ENCODE measurements at places on chromosomes 6 and 20.

GRCh38 chr6:127959869-127960268 lies 59.0 kb upstream of the THEMIS start:
- DNase-seq = no peak

DNA sequence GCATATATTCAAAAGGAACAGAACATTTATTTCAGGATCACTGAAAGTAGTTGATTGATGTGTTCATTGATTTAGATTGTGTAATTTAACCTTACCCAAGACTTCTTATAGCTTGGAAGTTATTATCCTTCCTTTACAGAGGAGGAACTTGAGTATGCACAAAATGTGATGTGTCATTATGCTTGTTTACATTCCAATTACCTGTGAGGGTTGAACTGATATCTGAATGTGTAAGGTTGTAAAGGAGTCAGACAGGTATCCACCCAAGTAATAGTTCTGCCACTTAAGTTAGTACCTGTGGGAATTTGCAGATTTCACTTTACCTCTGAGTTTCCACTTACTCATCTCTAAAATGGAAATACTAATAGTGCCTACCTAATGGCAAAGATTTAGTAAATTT lies 668.2 kb downstream of the DOK5 start:
- DNase-seq = no peak

- DNase-seq = no peak
Measured at GRCh38 chr6:158011980-158012566, 30.4 kb downstream of the SYNJ2 start.

GRCh38 chr6:19309661-19310060 lies 527.5 kb upstream of the ID4 start:
- DNase-seq = no peak

DNA sequence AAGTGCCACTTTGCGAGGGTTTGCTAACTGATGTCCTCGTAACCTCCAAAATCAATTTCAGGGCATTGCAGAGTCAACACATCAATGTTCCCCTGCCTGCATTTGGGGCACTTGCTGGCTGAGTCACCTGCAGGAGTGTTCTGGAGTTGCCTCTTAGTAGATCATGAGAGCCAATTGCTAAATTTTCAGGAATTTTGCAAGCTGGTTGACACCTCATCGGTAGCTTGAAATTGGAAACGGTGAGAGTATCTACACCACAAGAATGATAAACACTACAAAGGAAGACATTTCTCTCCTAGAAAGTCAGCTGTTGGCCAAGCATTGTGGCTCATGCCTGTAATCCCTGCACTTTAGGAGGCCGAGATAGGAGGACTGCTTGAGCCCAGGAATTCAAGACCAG lies 10.8 kb upstream of the BFSP1 start:
- DNase-seq = no peak

DNA sequence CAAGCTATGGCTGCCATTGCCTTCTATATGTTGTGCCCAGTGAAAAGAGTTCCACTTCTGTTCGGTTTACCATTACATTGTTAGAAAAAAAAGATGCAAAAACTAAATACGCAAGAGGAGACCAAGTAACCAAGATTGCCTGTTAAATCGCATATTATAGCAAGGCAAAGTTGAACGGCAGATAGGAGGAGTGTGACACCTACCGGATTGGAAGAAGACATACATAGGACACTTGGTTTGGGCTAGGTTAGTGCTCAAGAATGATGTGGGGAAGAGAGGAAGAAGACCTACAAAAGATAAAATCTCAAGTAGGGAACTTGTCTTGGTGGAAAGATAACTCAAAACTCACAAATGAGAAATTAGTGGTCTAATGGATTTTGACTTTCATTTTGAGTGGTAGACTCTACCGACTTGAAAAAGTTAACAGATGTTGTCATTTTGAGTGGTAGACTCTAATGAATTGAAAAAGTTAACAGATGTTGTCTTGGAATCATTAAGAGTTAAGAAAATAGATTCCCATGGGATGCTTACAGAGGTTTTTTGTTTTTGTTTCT lies 95.5 kb downstream of the F13A1 start:
- DNase-seq = no peak

- peak; percentile 4 for DNase-seq
Measured at GRCh38 chr20:63701329-63702035, 5.0 kb downstream of the TNFRSF6B start.

- no peak for DNase-seq
Measured at GRCh38 chr6:33613795-33614168, 7.3 kb upstream of the ITPR3 start.

GRCh38 chr6:44498436-44498835 lies 110.9 kb downstream of the CDC5L start:
- no peak for DNase-seq

DNA sequence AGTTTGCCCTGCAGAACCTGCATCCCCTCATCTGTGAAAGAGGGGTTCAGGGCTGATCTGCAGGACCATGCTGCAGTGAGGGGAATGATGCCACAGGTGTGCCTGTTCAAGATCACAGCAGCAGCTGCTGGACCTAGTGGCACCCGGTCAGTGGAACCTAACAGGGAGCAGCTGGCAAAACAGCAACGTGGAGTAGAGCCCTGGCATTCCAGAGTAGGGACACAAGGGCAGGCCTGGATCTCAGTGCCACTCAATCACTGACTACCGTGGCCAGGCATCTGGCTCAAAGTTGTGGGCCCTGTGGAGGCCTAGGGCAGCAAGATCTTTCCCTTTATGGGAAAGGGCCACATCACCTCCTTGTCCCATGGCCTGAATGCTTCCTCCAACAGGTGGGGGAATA lies 62.2 kb downstream of the INSM1 start:
- no peak for DNase-seq

DNA sequence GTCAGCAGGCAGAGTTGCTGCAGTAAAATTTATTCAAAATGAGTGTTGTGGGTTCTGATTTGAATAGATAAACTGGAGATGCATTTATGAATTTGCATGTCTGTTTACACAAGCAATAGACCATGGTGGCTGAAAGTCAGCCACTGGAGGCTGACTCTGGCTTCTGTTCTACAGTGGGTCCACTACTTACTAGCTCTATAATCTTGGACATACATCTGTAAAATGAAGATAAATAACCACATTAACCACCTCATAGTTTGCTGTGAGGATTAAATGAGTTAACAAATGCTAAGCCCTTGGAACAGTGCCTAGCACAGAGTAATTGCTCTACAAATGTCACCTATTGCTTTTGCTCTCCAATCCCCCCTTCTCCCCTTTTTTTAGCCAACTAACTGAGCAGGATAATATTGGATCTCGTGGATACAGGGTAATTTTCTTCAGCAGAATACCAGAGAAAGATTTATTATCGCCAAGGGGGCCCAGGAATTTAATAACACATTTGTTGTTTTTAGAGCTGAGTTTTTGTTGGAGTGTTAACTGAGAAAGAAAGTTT lies 1.4 kb upstream of the PM20D2 start:
- no peak for DNase-seq

DNA sequence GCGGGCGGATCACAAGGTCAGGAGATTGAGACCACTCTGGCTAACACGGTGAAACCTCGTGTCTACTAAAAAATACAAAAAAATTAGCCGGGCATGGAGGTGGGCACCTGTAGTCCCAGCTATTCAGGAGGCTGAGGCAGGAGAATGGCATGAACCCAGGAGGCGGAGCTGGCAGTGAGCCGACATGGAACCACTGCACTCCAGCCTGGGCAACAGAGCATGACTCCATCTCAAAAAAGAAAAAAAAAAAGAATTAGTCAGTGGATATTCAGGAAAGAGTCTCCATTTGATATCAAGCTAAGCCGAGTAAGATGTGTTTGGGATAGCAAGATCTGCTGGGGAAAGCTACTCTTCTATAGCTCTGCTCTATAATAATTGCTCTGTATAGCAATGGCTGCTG lies 41.0 kb downstream of the MOCS1 start:
- no peak for DNase-seq

DNA sequence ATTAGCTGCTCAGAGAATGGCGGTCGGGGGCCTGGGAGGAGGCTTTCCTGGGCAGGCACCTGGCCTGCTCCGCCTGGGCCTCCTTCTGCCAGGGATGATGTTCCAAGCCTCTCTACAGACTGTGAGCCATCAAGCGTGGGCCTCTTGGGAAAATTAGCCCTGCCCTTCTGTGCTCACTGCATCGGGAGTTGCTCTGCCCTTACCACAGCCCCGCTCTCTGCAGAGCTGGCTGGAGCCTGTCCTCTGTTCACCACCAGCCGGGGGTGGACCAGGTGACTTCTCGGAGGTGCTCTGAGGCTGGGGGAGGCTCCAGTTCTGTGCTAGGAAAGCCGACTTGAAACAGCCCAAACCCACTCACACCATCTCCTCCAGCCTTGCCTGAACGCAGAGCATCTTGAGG lies 24.2 kb downstream of the MDGA1 start:
- no peak for DNase-seq

- no peak for DNase-seq
Measured at GRCh38 chr20:63961664-63962425, 5.6 kb upstream of the UCKL1 start.

GRCh38 chr6:36798852-36799251 lies 40.4 kb downstream of the CPNE5 start:
- DNase-seq = no peak

DNA sequence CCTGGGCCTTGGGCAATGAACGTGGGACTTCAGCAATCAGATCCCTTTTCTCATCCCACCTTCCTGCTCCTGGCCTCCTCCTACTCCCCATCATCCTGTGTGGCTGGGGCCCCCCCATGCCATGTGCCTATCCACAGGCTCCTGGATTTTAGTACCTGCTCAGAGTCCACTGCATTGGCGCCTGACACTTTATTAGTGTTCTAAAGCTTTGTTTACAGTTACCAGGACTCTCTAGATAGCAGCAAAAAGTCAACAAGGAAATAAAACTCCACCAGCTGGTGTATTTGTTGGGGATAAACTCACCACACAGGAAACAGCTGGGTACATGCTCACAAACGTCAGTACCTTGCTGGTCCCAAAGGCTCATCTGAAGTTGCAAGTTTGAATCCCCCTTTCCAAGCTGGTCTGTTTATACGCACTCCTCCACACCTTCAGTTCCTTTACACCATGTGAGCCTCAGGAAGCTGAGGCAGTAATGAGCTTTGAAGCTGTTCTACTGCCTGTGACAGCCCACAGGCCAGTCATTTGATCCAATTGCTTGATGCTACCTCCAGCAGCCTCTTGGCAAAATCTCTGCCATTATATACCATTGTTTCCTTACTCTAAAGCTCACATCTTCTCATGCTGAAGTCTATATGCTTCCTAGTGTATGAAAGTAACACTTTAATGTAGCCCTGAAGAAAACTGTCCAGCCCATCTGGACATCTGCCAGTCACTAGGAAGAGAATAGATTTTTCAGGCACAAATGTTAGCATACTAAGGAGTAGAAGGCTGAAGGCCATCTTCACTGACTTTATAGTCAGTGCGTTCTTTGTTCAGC lies 76.6 kb downstream of the ANKEF1 start:
- DNase-seq = no peak

DNA sequence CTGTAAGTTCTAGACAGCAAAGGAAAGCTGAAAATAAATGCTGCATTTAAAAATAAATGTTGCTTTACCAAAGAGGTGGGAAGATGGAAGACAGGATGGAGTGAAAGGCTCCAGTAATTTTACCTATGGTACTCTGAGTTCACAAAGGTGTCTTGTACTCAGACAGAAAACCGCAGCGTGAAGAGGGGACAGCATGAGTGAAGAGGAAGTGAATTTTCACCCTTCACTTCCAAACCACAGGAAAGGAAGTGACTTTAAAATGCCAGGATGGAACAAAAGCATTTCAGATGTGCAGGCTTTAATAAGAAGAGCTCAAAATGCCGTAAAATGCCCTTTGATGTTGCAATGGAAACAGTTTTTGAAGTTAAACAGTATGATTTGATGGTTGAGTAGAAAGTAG lies 91.2 kb upstream of the TINAG start:
- no peak for DNase-seq

- no peak for DNase-seq
Measured at GRCh38 chr6:13377054-13377758, 48.9 kb upstream of the TBC1D7 start.

GRCh38 chr6:70258483-70258882 lies 44.4 kb downstream of the COL9A1 start:
- no peak for DNase-seq

- no peak for DNase-seq
Measured at GRCh38 chr6:76940191-76940590, 523.1 kb downstream of the HTR1B start.

DNA sequence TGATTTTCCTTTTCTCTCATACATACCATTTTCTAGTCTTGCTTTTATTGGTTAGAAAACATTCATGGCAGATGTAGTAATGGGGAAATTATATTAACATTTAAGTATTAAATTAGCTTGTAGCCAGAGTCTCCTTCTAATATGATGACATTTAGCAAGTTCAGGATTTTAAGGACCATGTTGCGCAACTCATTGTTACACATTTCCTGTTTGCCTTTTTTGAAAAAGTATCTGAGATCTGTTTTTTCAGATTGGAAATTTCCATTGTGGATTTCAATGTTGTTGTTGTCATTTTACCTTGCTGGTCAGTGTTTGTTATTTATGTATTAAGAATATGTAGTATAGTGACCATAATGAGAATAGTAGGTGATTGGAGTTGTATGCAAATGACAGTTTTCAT lies 38.7 kb downstream of the CDKAL1 start:
- DNase-seq = no peak

GRCh38 chr20:58492074-58492718 lies 23.0 kb downstream of the APCDD1L start:
- DNase-seq = no peak

DNA sequence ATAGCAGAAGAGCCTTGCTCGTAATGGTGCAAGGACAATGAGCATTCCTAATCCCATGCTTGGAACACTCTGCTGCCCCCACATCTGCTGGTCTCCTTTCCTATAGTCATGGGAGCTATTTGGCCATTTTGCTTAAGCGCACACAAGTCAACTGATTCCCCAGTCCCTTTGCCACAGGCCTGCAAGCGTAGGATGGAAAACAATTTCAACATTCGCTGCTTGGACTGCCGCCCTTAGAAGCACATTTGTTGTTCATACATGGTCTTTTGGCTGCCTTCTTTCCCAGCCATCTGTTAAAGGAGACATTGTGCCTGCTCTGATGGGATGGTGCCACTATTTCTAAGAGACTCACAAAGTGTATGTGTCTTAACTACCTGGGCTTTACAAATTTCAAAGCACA lies 96.9 kb downstream of the RFX6 start:
- DNase-seq = no peak

DNA sequence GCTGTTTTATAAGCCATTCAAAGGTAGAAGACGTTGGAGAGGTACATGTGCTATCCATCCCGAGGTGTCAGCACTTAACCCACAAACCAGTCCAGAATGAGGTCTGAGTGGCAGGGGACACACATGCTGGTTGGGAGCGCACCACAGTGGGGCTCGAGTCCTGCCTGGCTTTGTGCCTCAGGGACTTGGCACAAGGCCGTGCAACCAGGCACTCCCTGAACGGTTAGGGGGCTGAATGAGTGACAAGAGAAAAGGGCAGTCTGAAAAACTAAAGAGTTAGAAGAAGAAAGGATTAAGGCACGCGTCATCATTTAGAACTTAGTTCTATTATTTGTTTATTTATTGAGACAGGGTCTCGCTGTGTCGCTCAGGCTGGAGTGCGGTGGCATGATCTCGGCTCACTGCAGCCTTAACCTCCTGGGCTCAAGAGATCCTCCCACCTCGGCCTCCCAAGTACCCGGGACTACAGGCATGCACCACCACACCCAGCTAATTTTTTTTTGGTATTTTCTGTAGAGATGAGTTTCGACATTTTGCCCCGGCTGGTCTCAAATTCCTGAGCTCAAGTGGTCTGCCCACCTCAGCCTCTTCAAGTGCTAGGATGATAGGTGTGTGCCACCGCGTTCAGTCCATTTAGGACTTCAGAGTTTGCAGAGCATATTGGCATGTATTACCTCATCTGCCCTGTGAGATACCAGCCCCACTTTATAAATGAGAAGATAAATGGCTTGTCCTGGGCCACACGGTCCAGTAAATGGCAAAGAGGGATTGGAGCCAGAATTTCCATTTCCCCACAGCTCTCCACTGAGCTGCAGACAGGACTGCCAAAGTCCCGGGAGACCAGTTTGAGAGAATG lies 47.4 kb upstream of the IRF4 start:
- no peak for DNase-seq

All from activated CD4-positive, alpha-beta T cell treated with anti-CD3 and anti-CD28 coated beads for 48 hours (primary cell).